Activated CD4-positive, alpha-beta T cell treated with anti-CD3 and anti-CD28 coated beads, Interleukin-2, Interleukin-6, amounts not matched to agents 100 ng/mL and 50 ng/mL, durations not matched to agents 16 hours and 8 hours (primary cell): ENCODE measurements at places on chromosomes 16 and 17.

GRCh38 chr16:66970775-66971720 is 10.0 kb downstream of the CES3 start:
- no peak for DNase-seq

DNA sequence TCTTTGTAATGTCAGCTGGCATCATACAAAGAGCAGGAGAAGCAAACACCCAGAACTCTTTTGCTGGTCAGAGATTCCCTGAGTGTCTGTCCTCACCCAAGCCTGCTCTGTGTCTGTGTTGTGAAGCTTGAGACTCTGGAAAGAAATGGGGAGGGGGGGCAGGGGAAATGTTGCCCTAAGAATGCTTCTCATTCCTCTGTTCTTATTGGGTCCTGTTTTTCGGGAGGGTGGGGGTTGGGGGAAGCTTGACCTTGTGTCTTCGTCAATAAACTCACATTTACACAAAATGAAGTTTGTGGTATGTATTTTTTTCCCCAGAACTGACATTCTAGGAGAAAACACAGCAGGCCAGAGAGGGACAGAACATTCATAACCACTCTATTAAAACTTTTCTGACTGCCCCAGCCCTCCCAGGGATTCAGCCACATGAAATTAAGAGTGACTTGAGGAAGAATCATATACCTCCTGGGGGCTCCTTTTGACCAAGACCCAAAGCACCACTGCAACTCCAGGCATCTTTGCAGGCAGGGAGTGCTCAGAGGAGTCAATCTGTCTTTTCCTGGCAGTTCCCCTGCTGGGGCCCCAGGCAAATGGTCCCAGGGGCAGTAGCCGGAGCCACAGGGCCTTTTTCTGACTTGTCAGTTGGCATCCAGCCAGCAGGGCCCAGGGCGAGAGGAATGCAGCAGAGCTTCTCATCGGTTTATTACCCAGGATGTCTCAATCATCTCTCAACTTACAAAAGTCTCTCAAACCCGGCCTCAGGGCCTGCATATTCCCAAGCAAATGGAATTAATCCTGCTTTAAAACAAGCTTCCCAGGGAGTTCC is 5.1 kb upstream of the RASL10B start:
- no peak for DNase-seq

GRCh38 chr16:67025210-67025550 is 3.8 kb upstream of the CBFB start:
- no peak for DNase-seq

GRCh38 chr17:61294286-61294685 is 105.4 kb upstream of the TBX2 start:
- DNase-seq: no peak

GRCh38 chr17:3827124-3827773 is 18.8 kb downstream of the NCBP3 start:
- peak; percentile 79 for DNase-seq

DNA sequence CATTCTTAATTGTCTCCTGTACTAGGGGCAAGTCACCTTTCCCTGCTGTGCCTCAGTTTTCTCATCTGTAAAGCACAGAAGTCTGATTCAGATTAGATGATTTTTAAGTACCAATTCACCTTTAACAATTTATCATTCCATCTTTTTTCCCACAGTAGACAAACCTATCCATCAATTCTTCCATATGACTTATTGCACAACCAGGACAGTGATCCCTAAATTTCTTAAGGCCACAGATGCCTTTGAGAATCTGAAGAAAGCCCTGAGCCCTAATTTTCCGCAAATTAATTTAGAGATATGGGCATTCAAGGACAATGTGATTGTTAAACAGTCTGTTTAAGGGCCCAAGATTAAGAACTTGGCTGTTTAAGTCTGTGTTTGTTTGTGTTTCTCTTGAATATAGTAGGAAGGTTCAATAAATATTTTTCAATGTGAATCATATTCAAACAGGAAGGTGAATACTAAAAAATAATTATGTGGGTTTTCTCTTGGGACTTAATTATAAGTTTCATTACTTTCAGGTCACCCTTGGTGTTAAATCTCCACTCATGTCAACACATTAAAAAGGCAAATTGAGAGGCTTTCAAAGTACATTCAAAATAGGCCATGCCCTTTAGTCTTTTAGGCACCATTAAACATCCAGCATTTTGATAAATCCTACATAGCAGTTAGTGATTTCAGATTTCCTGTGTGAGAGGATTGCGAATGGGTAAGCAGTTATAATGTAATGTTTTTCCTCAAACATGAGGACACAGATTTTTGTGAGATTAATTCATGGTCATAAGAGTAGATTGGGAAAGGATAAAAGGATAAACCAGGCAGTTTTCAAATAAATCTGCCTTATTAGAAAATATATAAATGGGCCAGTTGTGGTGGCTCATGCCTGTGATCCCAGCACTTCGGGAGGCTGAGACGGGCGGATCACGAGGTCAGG is 34.9 kb upstream of the MMD start:
- no peak for DNase-seq

GRCh38 chr17:74332763-74333283 is 6.8 kb downstream of the KIF19 start:
- DNase-seq: no peak

- DNase-seq: no peak
Observed at GRCh38 chr17:9726291-9726690, 65.1 kb downstream of the DHRS7C start.

GRCh38 chr16:46632778-46633733 is 11.9 kb upstream of the SHCBP1 start:
- DNase-seq: no peak

GRCh38 chr16:80319181-80319580 is 221.6 kb upstream of the DYNLRB2 start:
- DNase-seq: no peak

GRCh38 chr16:457732-458400 is 32.4 kb downstream of the RAB11FIP3 start:
- DNase-seq: no peak

- DNase-seq: no peak
Observed at GRCh38 chr16:20637247-20637646, 60.2 kb downstream of the ACSM1 start.

- DNase-seq: no peak
Observed at GRCh38 chr16:47196457-47196856, 52.7 kb upstream of the NETO2 start.

DNA sequence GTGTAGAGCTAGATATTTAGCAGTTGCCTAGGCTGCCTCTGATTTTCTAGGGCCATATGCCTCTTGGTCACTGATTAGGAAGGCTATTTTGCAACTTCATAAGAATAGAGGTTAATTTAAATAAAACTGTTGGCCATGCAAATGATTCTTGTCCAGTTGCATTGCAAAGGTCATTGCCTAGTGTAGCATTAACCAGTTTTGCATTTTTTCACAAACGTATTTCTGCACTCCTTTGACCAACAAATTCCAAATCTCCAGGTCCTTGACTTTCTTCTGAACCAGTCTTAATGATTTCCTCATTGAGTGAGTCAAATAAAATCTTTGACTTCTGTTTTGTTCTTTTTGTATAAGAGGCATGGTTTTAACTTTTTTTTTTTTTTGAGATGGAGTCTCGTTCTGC is 33.5 kb downstream of the ERCC4 start:
- DNase-seq: no peak

- DNase-seq: no peak
Observed at GRCh38 chr16:12294471-12294870, 317.9 kb downstream of the SNX29 start.

- peak; percentile 70 for DNase-seq
Observed at GRCh38 chr17:37430051-37430627, 23.5 kb downstream of the TADA2A start.

DNA sequence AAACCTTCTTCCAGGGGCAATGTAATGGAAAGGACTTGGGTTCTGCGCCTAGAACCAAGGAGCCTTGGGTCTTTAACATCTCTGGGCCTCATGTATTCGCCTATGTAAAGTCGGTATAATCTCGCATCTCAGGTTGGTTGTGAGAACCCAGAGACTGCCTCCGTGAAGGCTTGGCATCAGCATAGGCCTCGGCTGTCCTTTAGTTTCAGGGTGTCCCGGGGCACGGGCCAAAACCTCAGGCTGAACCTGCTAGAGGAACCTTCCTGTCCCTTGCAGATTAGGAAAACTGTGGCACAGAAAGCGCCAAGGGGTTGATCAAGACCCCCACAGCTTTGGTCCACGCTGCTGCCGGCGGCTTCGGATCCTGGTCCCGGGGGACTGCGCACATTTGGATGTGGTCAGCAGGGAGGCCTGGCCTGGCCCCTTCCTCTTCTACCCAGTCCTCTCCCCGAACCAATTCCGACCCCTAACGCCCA is 772 bp upstream of the PHAF1 start:
- DNase-seq: no peak

GRCh38 chr17:80773243-80773991 is 218.2 kb upstream of the CHMP6 start:
- DNase-seq: no peak

GRCh38 chr17:8300627-8301242 is 5.5 kb upstream of the SLC25A35 start:
- peak; percentile 76 for DNase-seq

DNA sequence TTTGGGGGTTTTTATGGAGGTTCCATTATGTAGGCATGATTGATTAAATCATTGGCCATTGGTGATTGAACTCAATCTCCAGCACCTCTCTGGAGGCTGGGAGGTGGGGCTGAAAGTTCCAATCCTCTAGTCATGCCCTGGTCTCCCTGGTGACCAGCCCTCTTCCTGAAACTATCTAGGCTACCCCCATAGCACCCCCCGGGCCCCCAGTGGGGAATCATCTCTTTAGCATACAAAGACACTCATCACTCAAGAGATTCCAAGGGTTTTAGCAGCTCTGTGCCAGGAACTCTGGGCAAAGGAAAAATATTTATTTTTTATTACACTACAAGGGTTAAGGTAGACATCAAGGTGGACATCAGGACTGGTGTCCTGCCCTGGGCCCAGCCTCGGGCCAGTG is 10.6 kb downstream of the SLC46A1 start:
- no peak for DNase-seq

DNA sequence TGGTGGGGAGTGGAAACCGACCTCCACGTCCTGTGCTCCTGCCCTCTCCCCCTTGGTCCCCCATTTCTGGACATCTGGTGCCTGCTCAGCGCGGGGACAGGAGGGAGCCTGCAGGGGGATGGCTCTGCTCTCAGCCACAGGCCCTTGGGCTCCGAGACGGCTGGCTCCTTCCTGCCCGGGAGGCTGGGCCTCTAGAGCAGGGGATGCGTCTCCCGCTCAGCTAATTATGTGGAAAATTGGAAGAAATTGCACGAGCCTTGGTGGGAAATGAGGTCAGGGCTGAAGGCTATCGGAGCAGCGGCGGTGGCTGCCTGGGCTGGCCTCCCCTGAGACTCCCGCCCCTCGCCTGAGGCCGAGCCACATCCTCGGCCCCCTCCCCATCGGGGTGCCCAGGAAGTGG is 154.6 kb upstream of the CIBAR2 start:
- DNase-seq: no peak

- no peak for DNase-seq
Observed at GRCh38 chr16:24610416-24610755, 71.0 kb downstream of the RBBP6 start.

- DNase-seq: no peak
Observed at GRCh38 chr16:58859958-58860669, 126.0 kb upstream of the GOT2 start.

DNA sequence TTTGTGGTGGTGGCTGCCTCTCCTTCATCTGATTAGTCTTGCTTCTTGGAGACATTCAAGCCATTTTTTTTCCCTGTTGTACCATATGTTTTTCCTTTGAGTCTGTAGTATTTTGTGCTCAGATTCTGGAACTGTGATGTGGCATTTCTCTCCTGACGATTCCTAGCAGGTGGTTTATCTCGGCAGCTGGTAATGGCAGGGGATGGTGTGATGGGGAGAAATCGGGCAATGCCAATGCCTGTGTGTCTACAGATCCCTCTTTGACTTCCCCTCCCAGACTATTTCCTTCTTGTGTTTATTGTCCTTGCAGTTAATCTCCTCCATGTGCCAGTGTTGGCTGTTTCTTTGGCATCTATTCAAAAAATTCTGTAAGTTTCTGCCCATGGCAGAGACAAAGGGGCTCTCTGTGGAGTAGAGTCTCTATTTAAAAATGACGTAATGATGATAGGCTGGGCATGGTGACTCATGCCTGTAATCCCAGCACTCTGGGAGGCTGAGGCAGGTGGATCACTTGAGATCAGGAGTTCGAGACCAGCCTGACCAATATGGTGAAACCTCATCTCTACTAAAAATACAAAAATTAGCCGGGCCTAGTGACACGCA is 90.2 kb upstream of the ERCC4 start:
- DNase-seq: no peak
